ENCODE measurements at places on chromosomes 7 and 10.
A peak's percentile ranks its signal among the peaks of the same experiment; 100 is the strongest.

GRCh38 chr7:150788474-150789269 is 11.5 kb downstream of the TMEM176B start:
- DNase-seq, result no peak

DNA sequence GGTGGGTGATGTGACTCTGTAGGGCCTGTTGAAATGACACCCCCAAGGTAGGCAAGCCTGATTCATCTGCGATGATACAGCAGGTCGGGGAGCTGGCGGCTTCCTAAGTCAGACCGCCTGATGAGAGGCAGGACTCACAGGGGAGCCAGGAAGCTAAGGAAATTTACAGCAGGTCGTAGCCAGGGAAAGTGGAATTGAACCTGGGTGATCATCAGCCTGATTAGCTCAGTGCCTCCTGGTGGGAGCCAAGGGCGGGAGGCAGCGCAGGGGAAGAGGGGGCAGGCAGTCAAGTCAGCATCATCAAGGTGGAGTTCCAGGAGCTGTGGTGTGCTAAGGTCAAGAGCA is 18.5 kb upstream of the TRIM56 start:
- DNase-seq, result no peak

DNA sequence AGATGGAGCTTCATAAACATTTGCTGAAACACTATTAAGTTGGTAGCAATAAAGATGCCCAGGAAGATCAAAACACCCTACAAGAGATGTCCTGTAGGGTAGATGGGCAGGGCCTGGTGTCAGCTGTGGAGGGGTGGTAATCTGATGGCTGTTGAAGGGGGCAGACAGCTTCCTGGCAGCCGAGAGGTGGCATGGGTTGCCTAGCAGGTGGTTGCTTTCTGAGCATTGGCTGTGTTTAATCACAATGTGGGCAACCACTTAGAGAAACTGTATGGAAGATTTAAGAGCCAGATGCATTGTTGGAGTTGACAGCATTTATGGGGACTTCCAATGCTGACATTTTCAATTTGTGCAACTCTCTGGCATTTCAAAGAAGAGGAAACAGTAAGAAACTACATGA is 79.9 kb upstream of the SLC26A5 start:
- no peak for DNase-seq

DNA sequence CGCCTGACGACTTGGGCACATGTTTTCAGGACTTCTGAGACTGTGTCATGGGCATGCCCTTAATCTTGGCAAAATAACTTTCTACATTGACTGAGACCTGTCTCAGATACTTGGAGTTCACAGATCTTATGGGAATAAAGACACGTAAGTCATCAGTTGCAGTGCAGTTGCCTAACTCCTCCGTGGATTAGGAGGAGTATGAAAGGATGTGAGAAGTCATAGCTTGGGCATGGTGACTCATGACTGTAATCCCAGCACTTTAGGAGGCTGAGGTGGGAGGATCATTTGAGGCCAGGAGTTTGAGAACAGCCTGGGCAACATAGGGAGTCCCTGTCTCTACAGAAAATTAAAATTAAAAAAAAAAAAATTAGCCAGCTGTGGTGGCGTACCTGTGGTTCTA is 49.6 kb downstream of the EXOC6 start:
- no peak for DNase-seq

GRCh38 chr7:45663167-45663921 is 89.2 kb downstream of the ADCY1 start:
- DNase-seq, result no peak

GRCh38 chr7:50943482-50943881 is 160.8 kb upstream of the GRB10 start:
- DNase-seq, result no peak

GRCh38 chr10:16799621-16800020 is 17.6 kb downstream of the RSU1 start:
- no peak for DNase-seq

GRCh38 chr7:47361236-47361635 is 220.7 kb downstream of the TNS3 start:
- DNase-seq, result no peak

GRCh38 chr7:107180378-107180777 is 11.6 kb downstream of the HBP1 start:
- DNase-seq, result no peak

DNA sequence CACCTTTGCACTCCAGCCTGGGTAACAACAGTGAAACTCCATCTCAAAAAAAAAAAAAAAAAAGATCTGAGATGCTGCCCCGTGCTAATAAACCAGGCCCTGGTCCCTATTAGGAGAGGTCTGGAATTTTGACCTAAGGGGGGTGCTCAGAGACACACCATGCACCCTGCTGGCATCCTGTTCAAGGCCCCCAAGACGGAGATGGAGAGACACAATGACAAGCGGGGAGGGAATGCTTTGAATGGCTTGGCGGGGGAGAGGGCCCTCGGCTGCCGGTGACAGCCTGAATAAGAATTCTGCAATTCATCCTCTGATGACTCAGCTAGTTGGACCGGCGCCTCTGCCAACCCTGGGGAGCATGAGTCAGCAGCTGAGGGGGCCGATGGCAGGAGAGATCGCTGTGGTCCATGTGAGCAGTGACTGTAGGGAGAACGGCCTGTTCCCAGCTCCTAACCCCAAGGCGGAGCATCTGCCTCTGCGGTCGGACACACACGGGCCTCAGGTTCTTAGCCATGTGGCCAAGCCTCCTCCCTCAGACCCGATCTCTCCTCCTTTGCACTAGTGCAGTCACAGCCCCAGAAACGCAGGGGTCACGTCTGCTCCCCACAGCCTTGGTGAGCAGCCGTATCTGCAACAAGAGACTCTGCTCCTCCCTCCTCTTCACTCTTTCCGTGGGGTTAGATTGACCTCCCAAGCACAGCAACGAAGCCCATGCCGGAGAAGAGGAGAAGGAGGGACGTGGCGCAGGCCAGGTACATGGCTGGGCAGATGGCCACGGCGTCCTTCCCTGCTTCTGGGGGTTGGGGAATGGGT is 14.9 kb downstream of the TRIM56 start:
- peak; percentile 66 for DNase-seq

- no peak for DNase-seq
Observed at GRCh38 chr10:24008164-24009091, 200.5 kb upstream of the KIAA1217 start.

GRCh38 chr7:15057272-15057671 is 154.7 kb upstream of the DGKB start:
- no peak for DNase-seq

Data from 8988T (cell line).